Cortex of kidney (tissue), 1 donor: ENCODE measurements at places on chromosomes 1 and 21.

DNA sequence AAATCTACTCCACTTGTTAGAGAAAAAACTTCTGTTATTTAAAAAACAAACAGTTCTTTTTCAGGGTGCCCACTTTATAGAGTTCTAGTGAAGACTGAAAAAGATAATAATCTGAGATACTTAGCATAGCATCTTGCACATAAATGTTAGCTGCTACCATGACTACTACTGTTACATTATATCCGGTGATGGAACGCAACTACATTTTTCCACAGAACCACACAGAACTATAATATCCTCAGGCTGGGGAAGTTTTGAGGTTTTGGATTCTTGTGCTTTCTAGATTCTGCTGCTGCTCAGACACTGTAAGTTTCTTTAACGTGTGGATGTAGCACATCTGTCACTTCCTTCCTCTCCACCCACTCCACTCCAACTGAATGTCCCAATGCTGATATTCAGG is 110.3 kb downstream of the PTPN14 start:
- DNase-seq = no peak

DNA sequence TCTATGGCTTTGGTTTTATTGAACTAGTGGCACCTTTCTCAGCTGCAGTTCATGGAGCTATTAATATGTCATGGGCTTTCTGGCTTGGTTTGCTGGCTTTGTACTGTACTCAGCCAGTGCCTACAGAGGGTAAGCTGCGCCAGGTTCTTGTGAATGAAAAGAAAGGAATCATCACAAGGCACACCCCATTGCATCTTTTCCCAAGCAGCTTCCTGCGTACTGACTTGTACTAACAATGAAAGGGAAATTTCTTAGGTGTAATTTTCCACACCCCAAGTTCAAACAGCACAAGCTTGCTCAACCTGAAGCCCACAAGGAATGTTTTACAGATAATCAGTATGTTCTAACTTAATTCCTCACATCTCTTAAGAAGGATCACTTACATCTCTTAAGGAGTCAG is 78.0 kb upstream of the TNFSF18 start:
- DNase-seq = no peak

GRCh38 chr21:42317341-42317741 is 2.1 kb upstream of the TFF3 start:
- DNase-seq = no peak

DNA sequence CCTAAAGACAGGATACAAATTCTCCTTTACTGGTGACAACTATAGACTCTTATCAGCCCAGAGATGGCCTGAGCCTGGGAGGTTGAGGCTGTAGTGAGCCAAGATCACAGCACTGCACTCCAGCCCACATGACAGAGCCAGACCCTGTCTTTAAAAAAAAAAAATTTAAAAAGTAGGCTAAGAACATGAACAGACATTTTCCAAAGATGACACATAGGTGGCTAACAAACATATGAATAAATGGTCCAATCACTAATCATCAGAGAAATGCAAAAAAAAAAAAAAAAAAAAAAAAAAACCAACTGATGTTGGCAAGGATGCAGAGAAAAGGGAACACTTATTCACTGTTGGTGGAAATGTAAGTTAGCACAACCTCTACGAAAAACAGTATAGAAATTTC is 65.0 kb downstream of the TOR3A start:
- DNase-seq = no peak

GRCh38 chr1:38129473-38129872 is 82.9 kb upstream of the POU3F1 start:
- no peak for DNase-seq

DNA sequence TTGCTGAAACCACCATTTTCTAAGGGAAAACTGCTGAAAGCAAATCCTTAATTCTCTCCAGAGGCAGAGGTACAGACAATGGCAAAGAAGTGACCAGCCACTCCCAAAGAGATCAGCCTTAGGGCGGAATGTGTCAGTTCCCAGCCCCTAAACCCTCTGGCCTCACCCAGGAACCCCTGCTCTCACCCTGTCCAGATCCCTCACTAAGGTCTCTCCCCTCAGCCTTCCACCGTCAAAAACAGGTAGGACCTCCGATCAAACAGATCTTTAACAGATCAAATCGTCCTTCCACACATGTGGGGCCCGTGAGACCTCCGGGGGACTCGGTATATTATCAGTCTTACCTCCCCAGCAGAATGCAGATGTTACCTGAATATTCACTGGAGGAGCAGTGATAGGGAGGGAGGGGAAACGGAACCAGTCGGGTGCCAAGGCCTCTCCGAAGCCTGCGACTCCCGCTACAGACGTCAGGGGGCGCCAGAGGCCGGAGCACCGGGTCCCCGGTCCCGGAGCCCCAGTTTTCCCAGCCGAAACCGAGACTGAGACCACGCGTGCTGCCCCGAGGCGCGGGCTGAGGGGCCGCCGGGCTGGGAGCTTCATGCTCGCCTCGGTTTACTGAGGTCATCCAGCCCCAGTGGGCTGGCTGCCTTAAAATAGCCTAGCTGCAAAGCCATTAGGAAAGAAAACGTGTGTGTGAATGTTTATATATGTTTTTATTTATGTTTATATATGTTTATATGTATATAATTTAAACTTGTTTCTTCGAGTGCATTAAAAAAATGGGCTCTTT is 23.6 kb downstream of the GPA33 start:
- no peak for DNase-seq

- no peak for DNase-seq
Observed at GRCh38 chr1:233020426-233020825, 70.0 kb downstream of the NTPCR start.

- DNase-seq = no peak
Observed at GRCh38 chr1:30024411-30025195, 698.8 kb downstream of the MATN1 start.

DNA sequence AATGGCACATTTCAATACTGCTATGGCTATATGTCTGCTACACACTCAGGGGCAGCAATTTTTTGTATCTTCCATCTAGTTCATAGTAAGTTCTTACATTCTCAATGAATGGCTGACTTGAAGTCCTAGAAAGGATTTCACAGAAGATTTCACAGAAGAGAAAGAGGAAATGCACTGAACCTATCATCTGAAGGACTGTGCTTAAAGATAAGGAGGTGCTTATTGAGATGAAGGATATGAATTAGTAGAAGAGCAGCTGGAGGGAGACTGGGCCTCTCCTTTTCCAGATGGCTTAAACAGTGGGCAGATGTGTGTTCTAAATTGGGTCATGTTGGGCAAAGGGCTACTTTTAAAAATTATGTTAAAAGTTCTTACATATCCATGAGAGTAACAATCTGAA is 14.6 kb downstream of the ADAR start:
- DNase-seq = no peak

DNA sequence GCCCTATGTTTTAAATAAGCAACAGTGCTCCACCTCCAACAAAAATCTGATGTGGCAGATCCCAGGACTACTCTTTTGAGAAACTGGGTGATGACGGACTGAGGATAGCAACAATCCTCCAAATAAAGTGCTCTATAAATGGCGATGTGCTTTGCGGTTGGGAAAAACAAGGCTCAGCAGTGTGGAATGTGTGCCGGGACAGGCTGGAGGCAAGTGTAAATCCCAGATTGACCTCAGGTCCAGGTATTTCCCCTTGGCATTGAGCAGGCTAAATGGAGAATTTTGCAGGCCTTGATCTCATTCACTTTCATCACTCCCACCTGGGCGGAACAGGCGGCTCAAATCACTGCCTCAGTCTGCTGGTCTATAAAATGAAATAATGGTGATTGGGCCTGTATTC is 35.1 kb downstream of the LRRC42 start:
- DNase-seq = no peak

- DNase-seq = no peak
Observed at GRCh38 chr1:18649693-18650370, 19.2 kb downstream of the PAX7 start.

GRCh38 chr1:234000557-234001041 is 96.1 kb downstream of the SLC35F3 start:
- DNase-seq = no peak

GRCh38 chr21:27269644-27270043 is 302.8 kb upstream of the ADAMTS5 start:
- DNase-seq = no peak

- DNase-seq = no peak
Observed at GRCh38 chr1:112396653-112397471, 848 bp downstream of the CTTNBP2NL start.

GRCh38 chr1:160623227-160623633 is 23.6 kb downstream of the SLAMF1 start:
- DNase-seq = no peak

GRCh38 chr1:117566556-117566955 is 39.3 kb upstream of the TENT5C start:
- DNase-seq = no peak

- DNase-seq = no peak
Observed at GRCh38 chr21:24369746-24370145, 1237.5 kb downstream of the MRPL39 start.

DNA sequence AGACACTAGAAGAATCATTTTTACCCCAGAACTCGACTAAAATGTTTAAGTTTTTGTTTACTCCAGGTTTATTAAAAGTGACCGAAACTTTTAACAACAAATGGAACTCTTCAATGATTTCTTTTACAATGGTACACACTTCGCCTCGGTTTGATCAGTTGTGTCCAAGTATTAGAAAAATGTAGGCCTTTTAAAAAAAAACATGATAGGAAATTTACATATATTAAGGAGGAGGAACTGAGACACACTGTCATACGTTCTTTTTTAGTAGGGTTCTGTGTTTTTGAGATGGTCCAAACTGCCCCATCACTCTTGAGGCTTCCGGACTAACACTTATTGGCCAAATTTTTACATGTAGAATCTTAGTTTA is 1.3 kb downstream of the PRDM2 start:
- DNase-seq = no peak

DNA sequence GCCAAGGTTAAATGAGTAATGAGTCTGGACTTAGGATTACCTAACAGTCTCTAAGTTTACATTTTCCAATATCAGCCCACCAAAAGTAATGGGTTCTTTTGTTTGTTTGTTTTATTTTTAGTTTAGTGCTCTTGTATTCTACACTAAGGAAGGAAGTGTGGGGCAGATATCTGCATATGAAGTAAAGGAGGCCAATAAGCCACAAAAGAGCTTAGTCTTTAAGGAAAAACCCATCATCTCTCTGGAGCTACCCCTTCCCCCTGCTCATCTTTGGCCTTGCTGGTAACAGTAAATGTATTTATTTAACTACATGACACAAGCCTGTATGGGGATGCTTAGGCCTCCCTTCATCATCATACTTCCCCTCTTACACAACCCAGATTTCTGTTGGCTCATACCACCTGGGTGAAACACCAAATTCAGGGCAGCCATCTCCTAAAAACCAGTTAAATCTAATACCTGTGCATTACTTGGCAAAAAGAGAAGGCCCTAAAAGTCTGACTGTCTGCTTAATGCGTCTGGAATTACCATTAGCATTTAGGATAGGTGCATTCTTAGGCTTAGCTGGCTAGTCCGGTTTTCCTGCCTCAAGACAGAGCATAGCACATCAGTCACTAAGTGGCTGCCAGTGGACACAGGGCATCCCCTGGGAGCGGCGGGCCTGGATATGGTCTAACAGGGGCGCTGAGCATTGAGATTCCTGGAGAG is 96.8 kb upstream of the ADGRL2 start:
- DNase-seq = no peak

- no peak for DNase-seq
Observed at GRCh38 chr1:227323171-227323966, 5.1 kb upstream of the CDC42BPA start.
